Activated CD8-positive, alpha-beta T cell treated with anti-CD3 and anti-CD28 coated beads, Interleukin-2, amount 10 ng/mL, durations not matched to agents 7 days and 5 days (primary cell): ENCODE measurements at places on chromosomes 5 and 9.

DNA sequence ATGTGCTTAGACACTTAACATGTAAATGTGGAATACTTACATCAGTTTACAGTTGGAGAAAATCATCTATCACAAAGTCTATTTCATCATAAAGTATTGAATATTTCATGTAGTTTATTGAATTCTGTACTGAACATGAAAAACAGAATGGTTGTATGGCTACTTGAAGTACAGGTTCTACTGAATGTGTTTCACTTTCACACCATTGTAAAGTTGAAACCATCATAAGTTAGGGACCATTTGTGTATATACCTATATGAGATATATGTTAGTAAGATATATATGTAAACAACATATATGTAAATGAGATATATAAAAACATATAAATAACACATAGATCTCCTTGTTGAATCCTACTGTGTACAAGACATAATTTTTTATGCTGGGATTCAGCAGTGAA lies 63.0 kb upstream of the TAF11L2 start:
- DNase-seq = no peak
- no peaks in the 10 kb centered on the region for H3K4me1 ChIP-seq
- no peak overlapping the region for H3K4me3 ChIP-seq
- no peaks in the 10 kb centered on the region for H3K36me3 ChIP-seq
- no peaks in the 10 kb centered on the region for H3K27me3 ChIP-seq

- DNase-seq = no peak
- peaks cover 31% of the 10 kb centered on the region for H3K27me3 ChIP-seq
- H3K27ac ChIP-seq = no peak overlapping the region
- no peaks in the 10 kb centered on the region for H3K4me1 ChIP-seq
Measured at GRCh38 chr5:114055318-114056184, 306.3 kb upstream of the KCNN2 start.

DNA sequence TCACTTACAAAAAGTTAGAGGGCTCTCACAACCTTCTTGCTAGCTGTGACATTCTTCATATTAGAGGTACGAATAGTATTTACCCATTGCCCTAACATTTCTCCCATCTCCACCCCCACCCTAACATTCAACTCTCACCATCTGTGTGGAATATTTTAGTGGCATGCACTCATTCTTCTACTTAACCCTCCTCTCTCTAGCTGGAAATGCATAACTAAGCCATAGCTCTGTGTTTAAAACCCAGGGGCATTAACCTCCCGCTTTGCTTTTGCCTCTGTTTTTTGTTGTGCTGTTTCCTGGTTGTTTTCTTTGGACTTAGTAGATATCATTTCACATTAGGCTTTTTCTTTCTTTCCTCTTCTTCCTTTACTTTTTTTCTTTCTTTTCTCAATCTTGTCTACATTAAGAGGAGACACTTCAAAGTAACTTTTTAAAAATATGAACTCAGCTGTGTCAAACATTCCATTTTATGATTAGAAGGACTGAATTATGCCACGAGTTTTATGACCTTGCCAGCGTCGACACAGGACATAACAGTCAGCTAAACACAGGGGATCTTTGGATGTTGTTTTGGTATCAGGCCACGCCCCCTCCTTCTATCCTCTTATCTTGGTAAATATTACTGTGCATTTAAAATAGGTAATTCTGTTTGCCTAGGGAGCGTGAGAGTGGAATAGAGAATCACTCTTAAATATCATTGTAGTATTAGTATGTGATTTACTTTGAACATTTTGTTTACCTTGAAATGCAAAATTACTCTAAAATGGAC lies 236.0 kb downstream of the CD180 start:
- no peak overlapping the region for H3K27ac ChIP-seq
- no peaks in the 10 kb centered on the region for H3K36me3 ChIP-seq
- H3K4me1 ChIP-seq = no peaks in the 10 kb centered on the region
- H3K27me3 ChIP-seq = peaks cover 7% of the 10 kb centered on the region
- DNase-seq = no peak
- H3K4me3 ChIP-seq = no peak overlapping the region

DNA sequence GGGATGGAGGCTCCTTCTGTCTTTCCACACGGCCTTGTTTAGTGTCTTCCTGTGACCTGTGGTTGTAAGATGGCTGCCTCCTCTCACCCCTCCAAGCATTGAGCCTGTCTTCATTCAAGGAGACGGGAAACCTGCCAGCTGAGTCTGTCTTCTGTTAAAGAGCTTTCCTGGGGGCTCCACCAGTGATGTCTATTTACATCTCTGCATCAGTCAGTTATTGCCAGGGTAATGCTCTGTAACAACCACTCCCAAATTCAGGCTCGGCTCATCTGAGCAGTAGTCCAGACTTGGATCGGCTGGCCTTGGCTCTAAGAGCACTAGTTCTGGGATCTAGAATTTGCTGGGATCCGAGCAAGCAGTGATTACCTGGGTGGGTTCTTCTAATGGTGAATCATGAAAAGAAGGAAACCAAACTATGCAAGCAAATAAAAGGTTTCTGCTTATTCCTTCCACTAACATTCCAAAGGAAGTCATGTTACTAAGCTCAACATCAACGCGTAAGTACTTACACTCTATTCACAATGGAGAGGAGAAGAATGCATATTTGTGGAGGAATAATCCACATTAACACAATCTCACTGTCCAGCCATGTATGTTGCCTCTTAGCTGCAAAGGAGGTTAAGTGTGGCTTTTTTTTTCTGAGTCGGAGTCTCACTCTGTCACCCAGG lies 61.7 kb downstream of the GALNT12 start:
- H3K27me3 ChIP-seq = peaks cover 16% of the 10 kb centered on the region
- no peak overlapping the region for H3K27ac ChIP-seq
- no peaks in the 10 kb centered on the region for H3K36me3 ChIP-seq
- no peak for DNase-seq
- H3K4me3 ChIP-seq = no peak overlapping the region

GRCh38 chr5:173835131-173835530 lies 53.0 kb upstream of the CPEB4 start:
- DNase-seq = no peak
- no peaks in the 10 kb centered on the region for H3K4me1 ChIP-seq
- H3K27ac ChIP-seq = no peak overlapping the region
- no peaks in the 10 kb centered on the region for H3K36me3 ChIP-seq
- no peak overlapping the region for H3K4me3 ChIP-seq

DNA sequence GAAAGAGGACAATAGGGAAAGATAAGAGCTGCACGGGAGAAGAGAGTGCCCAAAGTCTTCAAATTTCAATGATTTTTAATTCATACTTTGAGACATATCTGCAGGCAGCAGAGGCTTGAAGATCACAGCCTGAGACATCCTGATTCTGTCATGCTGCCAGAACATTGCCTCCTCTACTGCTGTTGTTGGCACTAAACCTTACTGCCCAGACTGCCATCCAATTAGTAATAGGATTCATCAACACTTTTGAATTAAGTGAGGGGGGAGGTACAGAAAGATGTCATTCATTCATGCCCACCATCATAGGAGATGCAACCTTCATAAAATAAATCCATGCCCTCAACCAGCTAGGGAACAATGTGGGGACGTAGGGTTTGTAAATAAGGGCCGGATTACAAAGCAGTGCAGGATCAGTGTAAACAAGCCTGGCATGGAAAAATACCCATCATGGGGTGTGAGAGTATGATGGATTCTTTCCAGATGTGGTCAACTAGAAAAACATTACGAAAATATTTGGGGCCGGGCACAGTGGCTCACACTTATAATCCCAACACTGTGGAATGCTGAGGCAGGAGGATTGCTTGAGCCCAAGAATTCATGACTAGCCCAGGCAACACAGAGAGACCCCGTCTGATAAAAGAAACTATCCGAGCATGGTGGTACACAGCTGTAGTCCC lies 122.1 kb upstream of the DAPK1 start:
- H3K4me1 ChIP-seq = no peaks in the 10 kb centered on the region
- no peaks in the 10 kb centered on the region for H3K36me3 ChIP-seq
- H3K27ac ChIP-seq = no peak overlapping the region
- H3K4me3 ChIP-seq = no peak overlapping the region

- H3K27ac ChIP-seq = no peak overlapping the region
- no peak for DNase-seq
- H3K36me3 ChIP-seq = no peaks in the 10 kb centered on the region
- peaks cover 10% of the 10 kb centered on the region for H3K4me1 ChIP-seq
- peaks cover 42% of the 10 kb centered on the region for H3K27me3 ChIP-seq
Measured at GRCh38 chr9:125885405-125886034, 138.3 kb downstream of the PBX3 start.

DNA sequence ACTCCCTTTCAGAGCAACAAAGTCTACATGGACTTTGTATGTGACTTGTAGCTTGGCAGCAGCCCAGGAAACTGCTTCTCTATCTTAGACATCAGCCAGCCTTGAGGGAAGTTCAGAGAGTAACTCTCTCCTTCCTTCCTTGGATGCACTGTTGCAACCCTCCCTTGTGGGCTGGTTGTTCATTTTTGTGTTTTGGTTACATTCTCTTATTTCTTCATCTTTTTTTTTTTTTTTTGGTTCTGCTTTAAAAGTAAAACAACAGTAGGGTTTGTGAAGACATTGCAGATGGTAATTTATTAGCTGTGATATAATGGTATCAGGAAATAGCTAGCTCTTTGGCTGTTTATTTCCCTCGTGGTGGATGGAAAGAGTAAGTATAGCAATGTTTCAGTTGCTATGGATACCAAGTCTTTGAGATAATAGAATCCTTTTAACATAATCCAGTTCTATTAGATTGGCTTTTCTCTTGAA lies 97.9 kb upstream of the MAMDC2 start:
- H3K27ac ChIP-seq = no peak overlapping the region
- DNase-seq = no peak
- H3K4me1 ChIP-seq = no peaks in the 10 kb centered on the region
- H3K36me3 ChIP-seq = no peaks in the 10 kb centered on the region

DNA sequence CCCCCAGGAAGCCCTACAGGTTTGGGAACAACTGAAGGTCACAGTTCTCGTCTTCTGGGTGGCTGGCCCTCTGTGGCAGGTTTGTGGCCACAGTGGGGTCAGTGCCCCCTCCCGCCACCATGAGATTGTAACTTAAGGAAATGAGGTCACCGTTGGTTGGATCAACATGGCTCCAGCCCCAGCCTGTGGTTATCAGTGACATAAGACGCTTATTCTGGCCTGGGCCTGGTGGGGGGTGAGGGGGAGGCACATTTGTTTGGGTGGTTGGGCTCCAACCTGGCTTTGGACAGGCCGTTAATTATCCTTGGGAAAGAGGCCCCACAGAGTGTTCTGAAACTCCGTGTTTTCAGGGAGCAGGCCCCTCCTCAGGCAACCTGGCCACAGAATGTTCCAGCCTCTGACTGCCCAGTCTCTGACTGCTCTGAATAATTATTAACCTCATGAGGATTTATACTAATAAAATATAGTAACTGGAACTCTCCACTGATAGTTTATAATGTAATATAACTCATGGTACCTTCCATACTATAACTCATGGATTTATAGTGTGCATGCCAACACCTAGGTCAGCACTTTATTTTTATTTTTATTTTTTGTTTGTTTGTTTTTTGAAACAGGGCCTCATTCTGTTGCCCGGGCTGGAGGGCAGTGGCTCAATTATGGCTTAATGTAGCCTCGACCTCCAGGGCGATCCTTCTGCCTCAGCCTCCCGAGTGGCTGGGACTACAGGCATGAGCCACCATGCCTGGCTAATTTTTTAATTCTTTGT lies 58.0 kb upstream of the RPL26L1 start:
- H3K4me3 ChIP-seq = no peak overlapping the region
- H3K27ac ChIP-seq = peak overlapping the region; percentile 46
- no peaks in the 10 kb centered on the region for H3K27me3 ChIP-seq
- peaks cover 6% of the 10 kb centered on the region for H3K36me3 ChIP-seq
- H3K4me1 ChIP-seq = peaks cover 4% of the 10 kb centered on the region
- DNase-seq = no peak

GRCh38 chr5:96821260-96821916 lies 13.6 kb upstream of the ERAP1 start:
- no peak overlapping the region for H3K4me3 ChIP-seq
- H3K27ac ChIP-seq = peak overlapping the region; percentile 58
- no peak for DNase-seq
- peaks cover 3% of the 10 kb centered on the region for H3K27me3 ChIP-seq

DNA sequence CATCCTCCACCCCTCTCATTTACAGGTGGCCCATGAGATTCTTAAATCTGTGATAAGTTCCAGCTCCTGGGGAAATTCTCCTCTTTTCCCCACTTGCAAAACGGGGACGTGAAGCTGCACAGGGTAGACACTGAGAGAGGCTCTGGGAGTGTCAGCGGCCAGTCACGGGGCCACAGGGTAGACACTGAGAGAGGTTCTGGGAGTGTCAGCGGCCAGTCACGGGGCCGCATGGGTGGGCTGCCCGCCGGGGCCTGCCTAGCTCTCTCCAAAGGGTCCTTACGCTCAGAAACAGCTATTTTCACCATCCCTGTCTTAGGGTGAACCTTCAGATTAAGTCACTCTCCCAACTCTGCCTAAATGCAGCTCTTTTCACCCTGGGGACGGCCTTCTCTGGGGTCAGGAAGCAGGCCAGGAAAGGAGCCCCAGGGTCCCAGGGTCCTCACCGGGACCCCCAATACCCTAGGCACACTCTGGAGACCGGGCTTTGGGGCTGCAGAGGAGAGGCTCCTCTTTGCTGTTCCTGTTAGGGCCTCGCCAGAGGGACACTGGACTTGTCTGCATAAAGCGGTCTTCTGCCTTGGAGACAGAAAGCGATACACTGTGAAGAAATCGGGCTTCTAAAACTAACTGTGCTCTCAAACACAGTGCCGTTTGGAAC lies 1.5 kb downstream of the FAM78A start:
- DNase-seq = peak; percentile 53
- no peaks in the 10 kb centered on the region for H3K27me3 ChIP-seq
- peak overlapping the region; percentile 99 for H3K27ac ChIP-seq
- H3K4me3 ChIP-seq = peak overlapping the region; percentile 99

GRCh38 chr9:122031776-122032175 lies 61.3 kb downstream of the TTLL11 start:
- no peaks in the 10 kb centered on the region for H3K4me1 ChIP-seq
- no peak overlapping the region for H3K27ac ChIP-seq
- no peaks in the 10 kb centered on the region for H3K36me3 ChIP-seq
- H3K27me3 ChIP-seq = no peaks in the 10 kb centered on the region
- H3K4me3 ChIP-seq = no peak overlapping the region
- DNase-seq = no peak

DNA sequence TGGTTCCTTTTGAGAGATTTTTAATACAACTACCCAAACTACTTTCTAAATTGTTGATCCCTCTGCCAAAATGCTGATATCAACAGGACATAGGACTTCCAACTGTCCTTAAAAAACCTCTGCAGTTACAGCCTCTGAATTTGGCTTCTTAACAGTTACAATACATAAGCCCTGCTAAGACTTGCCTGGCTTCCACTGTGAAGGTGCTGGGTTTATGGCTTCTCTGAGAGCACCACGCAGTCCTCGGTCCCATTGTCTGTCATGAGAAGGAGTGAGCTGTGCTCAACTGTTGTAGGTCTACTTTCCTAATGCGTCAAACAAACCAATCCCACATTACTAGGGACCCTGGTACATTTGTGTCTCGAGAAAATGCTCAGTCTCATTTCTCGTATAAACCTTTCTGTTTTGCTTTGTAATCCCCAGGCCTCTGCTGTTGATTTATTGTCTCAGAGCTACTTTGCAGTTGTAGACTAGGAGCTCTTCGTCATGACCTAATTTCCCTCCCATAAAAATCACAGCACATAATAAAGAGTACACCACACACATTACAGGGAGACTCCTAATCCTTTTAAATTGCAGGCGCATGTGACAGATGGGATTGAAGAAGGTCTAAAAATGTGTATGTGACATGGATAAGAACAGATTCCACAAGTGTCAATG lies 274.9 kb downstream of the NR3C1 start:
- peaks cover 3% of the 10 kb centered on the region for H3K36me3 ChIP-seq
- H3K27me3 ChIP-seq = no peaks in the 10 kb centered on the region
- no peak overlapping the region for H3K4me3 ChIP-seq
